HS-27A (cell line): ENCODE measurements at places on chromosomes 6 and 20.

- DNase-seq: no peak
Measured at GRCh38 chr6:12190252-12190651, 99.9 kb upstream of the EDN1 start.

DNA sequence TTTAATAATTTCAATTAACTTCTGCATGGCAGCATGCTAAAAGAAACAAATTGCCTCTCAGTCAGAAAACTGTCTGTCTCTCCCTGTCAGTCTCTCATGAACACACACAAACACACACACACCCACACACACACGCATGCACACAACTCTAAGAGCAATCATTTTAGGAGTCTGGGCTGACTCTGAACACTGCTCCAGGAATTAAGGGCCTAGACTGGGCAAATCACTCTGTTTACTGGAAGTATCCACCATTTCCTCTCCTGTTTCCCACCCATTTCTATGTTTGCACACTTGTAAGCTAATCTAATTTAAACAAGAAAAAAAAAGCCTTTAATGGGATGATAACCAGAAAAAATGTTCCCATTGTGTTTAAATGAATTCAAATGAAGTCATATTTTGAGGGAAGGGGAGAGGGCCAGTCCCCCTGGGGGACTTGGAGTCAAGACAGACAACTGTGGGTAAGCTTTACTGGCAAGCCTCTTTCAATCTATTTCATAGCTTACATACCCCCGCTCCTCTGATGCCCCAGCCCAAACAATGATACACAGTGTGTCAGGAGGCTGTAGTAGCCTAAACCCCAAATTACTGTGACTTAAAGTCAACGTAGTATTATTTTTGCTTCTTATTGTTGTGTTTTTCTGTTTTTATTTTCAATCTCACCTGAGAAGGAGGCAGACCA lies 447.8 kb upstream of the FLRT3 start:
- DNase-seq: no peak

- DNase-seq: no peak
Measured at GRCh38 chr6:170371080-170371479, 64.5 kb downstream of the FAM120B start.

- no peak for DNase-seq
Measured at GRCh38 chr6:159875194-159875593, 15.6 kb upstream of the MAS1 start.

DNA sequence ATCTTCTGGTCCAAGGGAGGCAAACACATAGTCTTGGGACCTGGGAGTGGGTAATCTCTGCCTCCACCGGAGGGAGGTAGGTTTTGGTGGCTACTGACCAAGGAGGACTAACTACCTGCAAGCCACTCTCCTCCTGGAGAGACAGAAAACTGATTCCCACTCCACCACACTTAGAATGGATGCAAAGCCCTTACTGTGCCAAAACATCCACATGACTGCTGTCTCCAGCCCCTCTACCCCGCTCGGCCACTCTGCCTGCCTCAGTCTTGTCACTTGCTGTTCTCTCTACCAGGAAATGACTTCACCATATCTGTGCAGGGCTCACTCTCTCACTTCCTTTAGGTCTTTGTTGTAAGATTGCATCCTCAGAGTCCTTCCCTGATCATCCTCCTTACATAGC lies 129.5 kb upstream of the ARG1 start:
- no peak for DNase-seq

GRCh38 chr6:168264593-168265335 lies 54.8 kb downstream of the DACT2 start:
- DNase-seq: no peak

- no peak for DNase-seq
Measured at GRCh38 chr20:25282796-25283195, 34.9 kb downstream of the PYGB start.

DNA sequence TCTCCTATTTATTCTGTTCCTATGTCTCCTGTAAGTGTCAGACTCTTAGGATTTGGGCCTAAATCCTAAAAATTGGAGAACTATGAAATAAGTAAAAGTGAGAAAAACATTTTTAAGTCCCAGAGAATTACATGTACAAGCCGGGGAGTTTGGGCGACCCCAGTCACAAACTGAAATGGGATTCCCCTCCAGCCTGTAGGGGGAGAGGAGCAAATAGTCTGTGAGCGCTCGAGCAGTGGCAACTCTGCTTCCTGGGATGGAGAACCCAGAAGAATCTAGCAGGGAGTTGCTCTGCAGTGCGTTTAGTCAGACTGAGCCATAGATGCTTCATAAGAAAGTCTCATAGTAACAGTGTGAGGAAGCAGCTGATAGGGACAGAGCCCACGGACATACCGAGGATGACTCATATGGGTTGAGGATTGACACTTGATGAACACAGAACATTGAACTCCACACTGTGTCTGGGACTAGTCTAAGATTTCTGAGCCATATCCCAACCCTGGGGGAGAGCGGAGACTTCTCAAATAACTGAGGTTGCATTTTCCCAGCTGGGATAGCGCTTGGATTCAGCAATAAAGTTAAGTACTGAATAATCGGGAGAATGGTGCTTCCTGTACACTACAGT lies 437.2 kb downstream of the BCKDHB start:
- peak; percentile 40 for DNase-seq

DNA sequence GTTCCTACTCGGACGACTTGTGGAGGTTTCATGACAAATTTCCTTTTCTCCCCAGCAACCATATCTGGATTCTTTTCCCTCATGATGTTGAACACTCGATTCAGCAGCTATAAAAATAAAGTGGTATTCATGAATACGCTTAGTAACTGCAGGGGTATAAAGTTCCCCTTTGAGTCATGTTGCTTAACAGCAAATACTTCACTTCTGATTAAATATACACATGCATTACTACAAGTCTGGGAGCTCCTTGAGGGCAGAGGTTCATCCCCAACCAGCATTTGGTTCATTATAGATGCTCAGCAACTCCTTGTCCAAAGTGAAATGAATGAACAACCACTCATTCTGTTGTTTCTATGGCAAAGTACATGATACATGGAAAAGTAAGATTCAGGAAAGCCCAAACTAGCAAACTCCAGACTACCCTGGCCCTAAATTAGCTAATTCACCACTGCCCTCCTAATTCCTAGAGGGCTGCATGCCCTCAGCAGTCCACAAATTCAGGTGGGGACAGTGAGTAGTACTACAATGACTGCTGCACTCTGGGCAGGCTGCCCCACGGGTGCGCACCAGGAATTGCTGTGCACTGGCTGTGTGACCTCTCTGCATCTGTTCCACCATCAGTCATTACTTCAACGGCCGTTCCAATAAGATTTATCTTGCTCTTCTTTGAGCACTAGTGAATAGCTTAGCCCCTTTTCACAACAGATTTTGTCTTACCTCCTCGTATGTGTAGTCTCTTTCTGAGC lies 15.2 kb downstream of the EIF2S2 start:
- DNase-seq: no peak

GRCh38 chr20:57908704-57909630 lies 199.2 kb upstream of the PMEPA1 start:
- no peak for DNase-seq

DNA sequence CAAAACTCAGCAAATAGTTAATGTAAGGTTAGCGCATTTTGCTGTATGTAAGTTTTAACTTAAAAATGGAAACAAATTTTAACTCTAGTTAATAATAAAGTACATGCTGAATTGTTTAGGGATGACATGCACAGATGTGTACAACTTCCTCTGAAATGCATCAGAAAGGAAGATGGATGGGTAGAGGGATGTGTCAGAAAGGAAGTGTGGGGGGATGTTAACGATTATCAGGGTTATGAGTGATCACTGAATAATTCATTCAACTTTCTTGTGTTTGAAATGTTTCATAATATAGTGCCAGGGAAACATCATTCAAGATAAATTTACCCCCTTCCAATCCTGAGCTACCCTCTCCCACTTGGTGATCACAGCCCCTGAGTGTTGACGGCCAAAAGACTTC lies 87.6 kb downstream of the FOXA2 start:
- DNase-seq: no peak

- DNase-seq: no peak
Measured at GRCh38 chr20:43993560-43993959, 78.9 kb downstream of the TOX2 start.

DNA sequence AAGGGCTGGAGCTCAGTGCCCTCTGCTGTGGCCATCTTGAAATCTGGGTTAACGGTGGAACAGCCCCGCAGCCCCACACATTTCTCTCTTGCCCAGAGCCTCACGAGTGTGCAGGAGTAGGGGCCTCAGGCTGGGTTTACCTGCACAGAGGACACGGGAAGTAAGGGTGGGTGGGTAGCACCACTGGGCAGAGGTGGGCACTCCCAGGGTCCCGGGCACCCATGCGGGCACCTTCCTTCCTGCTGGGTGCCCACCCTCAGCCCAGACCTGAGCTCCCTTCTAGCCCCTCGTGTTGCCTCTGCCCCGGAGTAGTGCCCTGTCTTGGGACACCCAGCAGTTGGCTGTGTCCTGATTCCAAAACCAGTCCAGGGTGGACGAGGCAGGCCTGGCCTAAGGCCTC lies 11.2 kb downstream of the COL9A3 start:
- no peak for DNase-seq

DNA sequence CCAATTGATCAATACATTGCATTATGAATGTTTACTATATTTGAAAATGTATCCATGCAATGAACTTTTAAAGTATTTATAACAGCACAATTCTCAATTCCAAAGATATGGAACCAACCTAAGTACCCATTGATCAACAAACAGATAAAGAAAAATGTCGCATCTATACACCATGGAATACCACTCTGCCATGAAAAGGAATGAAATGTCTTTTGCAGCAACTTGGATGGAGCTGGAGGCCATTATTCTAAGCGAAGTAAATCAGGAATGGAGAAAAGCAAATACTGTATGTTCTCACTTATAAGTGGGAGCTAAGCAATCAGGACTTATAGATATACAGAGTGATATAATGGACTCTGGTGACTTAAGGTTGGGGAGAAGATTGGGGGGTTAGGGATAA lies 22.9 kb downstream of the SRPK1 start:
- no peak for DNase-seq

GRCh38 chr6:162442687-162443086 lies 284.9 kb downstream of the PRKN start:
- DNase-seq: no peak
